ENCODE measurements at places on chromosomes 4 and X.

GRCh38 chrX:71604796-71605568, 13.3 kb downstream of the CXCR3 start:
- no peak for DNase-seq

GRCh38 chrX:38807873-38808272, 6.6 kb downstream of the MID1IP1 start:
- DNase-seq = no peak

GRCh38 chr4:40180356-40180755, 16.5 kb upstream of the RHOH start:
- DNase-seq = peak; percentile 63

GRCh38 chrX:39716401-39716800, 381.4 kb downstream of the BCOR start:
- DNase-seq = no peak

- DNase-seq = no peak
Measured at GRCh38 chr4:34047363-34047762, 2197.0 kb downstream of the ARAP2 start.

GRCh38 chr4:174211622-174212044, 71.8 kb downstream of the FBXO8 start:
- no peak for DNase-seq

DNA sequence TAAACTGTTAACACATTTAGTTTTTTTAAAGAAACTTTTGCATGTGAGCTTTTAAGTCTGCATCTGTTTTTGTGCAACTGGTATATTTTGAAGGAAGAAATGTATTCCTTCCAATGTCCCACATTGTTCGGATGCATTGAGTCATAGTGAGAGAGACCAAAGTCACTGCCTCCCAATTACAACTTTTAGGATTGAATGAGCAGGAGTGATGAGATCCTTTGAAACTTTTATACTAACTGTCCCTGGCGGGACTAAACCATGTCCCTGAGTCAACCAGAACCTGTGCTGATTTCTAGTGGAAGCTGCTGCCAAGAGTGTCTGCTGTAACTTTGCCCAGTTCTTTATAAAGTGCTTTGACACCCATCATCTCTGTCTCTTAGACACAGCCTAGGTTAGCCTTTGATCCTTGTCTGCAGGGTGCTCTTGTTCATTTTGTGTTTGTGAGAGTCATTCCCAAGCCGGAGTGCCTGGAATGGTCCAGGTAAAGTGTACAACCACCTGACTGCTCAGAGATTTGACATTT, 122.7 kb downstream of the ZNF518B start:
- DNase-seq = no peak

DNA sequence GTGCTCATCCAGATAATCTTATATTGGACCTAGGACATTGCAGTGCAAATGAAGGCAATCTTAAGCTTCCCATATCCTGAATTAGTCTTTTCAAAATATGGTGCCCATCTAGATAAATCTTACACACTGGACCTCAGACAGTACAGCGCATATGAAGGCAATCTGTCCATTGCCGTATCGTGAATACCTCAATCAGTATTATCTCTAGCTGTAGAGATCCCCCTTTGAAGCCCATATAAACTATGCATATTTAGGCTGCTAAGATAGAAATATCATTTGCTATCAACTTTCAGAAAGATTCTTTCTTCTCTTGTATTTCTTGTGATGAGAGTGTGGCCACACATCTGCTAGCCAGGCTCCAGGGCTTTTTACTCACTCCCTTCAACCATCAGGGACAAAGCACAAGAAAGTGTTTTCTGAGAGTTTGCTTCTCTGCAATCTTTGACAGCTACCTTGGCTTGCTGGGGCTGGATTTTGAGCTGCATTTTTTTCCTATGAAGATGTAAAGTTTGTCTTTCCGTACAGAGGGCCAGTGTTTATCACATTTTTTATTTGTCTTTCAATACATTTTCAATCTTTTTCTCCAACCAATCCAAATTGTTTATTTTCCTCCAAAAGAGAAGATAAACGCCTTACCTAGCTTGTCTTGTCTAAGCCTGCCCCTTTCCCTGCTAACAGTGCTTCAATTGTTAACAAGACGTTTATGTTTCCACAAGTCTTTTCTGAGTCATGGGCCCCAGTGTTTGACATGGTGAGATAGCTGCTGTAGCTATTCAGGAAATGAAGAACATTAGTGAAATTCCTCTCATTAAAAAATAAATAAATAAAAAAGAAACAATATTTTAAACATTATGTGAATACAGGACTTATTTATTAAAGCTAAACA, 57.6 kb upstream of the FAT1 start:
- DNase-seq = no peak

GRCh38 chr4:42641656-42642055, 15.2 kb downstream of the ATP8A1 start:
- no peak for DNase-seq

- no peak for DNase-seq
Measured at GRCh38 chr4:29900336-29900735, 819.8 kb upstream of the PCDH7 start.

- DNase-seq = no peak
Measured at GRCh38 chrX:50905334-50905733, 5.2 kb upstream of the BMP15 start.

GRCh38 chr4:103996637-103997036, 276.9 kb upstream of the TACR3 start:
- peak; percentile 55 for DNase-seq
